ENCODE measurements at places on chromosomes 2 and 18.

DNA sequence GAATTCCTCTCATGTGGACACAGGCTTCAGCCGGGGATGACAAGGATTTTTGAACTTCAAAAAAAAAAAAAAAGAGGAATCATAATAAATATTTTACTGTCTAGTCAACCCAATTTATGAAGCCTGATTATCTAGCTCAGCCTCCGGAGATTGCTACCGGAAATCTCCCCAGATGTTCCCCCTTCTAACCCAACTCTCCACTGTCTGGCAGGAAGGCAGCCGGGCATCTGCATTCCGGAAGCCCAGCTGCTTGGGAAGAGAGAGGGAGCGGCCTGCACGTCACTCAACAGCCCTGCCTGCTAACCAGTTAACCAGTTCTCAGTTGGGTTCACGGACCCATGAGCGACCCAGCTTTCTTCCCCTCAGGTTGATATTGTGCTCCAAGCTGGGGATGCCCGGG is 87.2 kb upstream of the POU3F3 start:
- no peak for DNase-seq

DNA sequence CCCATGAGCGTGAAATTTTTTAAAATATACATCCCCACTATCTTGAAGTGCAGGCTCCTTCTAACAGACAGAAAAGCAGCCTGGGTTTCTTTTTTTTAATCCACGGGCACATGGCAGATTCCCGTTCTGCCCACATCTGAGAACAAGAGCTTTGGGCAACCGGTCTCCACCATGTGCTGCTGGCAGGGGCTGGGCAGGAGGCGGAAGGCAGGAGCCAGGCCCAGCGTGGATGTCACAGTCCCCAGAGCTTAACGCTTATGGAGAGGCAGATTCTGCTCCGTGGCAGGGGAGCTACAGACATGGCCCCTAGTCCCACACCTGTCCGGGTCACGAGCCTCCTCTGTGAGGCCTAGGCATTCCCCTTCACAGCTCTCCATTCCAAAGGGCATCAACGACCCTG is 503.0 kb upstream of the MYT1L start:
- DNase-seq: no peak

DNA sequence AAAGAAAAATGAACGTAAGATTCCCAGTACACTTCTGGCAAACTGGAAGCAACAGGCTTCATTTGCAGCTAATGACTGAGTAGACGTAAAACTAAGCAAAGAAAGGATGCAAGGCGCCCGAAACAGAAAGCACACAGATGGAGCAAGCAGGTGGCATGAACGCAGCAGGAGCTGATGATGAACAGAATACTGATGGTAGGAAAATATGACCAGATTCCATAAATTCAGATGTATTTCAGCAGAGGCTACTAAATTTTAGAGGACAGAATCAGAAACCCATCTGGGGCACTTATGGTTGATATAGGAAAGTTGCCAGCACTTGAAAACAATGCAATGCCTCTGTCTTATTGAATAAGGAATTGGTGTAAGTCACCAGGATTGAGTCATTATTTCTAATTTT is 658.7 kb upstream of the LINC00305 start:
- DNase-seq: no peak

GRCh38 chr2:62112179-62112578 is 83.7 kb upstream of the B3GNT2 start:
- DNase-seq: no peak

GRCh38 chr18:6547476-6547875 is 132.8 kb upstream of the L3MBTL4 start:
- no peak for DNase-seq

GRCh38 chr2:214679736-214680135 is 129.7 kb downstream of the BARD1 start:
- no peak for DNase-seq

DNA sequence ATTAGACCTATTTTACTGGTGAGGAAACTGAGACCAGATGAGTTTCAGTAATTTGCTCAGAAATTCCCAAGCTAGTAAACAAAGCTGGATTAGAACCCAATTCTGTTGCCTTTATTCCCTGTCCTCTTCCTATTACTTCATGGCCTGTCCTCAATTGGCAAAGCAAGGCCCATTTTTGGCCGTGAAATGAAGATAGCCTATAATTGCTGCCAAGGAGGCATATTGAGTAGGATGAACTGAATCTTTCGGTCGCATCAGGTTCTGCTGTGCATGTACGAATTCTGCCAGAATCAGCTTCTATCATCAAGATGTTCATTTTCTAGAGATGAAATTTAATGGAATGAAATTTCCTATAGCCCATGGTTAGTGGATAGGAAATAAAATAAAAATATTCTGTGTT is 1485.2 kb upstream of the PIK3C3 start:
- DNase-seq: no peak

DNA sequence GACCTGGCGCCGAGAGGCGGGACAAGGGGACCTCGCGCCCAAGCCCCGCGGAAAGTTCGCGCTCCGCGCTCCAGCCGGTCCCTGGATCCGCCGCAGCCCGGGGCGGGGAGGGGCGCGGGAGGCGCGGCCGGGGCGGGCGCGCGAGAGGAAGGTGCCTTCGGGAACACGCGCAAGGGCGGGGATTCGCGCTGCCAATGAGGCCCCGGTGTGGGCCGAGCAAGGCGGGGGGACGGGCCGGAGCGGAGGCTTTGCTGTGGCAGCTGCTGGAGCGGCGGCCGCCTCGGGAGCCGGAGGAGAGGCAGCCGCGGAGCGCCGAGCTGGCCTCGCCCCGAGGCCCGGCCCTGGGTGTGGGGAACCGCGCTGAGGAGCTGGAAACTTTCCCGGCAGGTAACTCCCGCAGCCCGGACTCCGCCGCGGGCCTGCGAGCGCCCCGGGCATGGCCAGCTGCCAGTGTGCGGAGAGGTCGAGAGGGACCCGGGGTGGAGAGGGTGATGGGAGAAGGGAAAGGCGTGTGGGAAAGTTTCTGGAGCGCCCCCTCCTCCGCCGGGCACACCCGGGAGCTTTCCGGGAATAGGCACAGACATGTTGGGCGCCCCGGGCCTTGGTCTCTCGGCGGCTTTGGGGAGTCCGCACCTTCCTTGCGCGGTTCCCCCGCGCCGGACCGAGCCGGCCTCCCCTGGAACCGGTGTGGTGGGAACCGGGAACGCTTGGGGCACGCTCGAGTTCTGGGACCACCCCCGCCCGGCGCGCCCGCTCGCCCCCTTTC is at the start of gene TANC1:
TSS of gene TANC1 (plus strand) at position 245 of the 766 bp plus-strand sequence. CDS start 97,271 bp downstream, outside the sequence.
- peak; percentile 51 for DNase-seq

DNA sequence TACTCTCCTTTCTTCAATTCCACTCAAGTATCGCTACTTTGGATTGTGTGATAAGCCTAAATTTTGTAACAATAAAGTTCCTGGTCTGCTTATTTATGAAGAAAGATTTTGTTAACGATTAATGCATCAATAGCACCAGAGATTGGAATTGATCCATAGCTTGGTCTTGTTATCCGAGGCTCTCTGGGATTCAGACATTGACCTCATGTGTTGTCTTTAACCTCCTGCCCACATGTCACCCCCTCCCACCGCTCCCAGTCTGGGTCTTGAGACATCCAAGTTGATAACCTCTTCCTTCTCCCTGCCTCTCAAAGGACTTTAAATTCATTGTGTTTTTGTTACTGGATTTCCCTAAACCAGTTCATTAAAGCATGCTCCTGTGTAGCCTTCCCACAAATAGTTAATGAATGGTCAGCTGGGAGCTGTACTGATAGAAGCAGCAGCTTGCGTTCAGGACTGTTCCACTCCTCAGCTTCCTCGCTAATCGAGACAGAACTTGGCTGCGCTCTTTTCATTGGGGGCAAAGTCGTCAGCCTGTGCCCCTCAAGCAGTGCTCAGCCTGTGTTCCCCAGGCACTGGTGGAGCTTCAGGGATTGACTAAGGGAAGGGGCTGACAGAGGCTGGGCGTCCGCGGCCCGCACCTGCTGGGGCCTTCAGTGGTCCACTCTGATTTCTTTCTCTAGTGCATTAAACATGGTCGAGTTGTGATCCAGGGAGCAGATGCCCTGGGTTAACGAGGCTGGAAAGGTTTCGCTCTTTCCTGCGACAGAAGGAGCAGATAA is 18.9 kb downstream of the ASB1 start:
- DNase-seq: no peak

Data from activated T-cell treated with anti-CD3 and anti-CD28 coated beads, Interleukin-2, amount 50 U/mL, for 1 hour (primary cell).